ENCODE measurements at places on chromosomes 7 and 10. TPM values are rescaled to one million over a fixed set of nuclear protein-coding genes. Genes with fewer than 3 reads are reported as not detected.

DNA sequence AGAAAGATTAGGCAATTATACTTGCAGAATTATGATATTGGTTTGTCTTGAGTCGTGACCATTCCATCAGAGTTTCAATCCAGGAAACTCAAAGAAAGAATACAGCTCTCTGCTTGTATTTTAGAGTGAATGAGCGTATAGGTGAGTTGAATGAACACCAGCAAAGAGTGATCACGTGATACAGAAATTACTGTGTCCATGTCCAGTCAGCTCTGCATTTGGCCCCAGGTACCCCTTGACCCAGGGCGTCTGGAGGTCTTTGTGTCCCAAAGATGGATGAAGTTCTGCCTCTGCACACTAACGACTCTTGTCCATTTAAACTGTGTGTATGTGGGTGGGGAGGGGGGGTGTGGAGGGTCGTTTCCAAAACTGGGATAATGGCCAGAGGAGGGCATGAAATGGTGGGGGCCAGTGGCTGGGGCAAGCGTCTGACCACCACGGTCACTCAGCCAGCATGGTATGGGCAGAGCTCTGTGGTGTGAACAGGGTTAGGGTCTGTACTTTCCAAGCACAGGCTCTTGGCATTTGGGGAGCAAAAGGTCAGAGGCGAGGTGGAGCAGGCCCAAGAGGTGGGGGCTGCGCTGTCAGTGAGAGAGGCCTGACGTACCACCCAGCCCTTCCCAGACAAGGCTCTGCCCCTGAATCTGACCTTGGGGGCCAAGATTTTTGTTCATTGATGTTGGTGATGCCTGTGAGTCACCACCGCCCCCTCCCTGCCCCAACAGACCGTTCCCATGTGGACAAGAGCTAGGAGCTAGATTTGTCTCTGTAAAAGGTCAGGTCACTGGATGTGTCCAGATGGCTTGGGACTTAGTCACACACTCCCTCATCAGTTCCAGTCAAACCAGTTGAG, 1.4 kb downstream of the PTPRE start:
- H3K27me3 ChIP-seq, result peaks cover 4% of the 10 kb centered on the region
- peaks cover 6% of the 10 kb centered on the region for H3K4me1 ChIP-seq
- H3K4me3 ChIP-seq, result peak overlapping the region; percentile 56

Gene CREB3L2
- total RNA-seq, result 2.8 TPM

Gene HABP2
- total RNA-seq, result not detected

Gene DOCK1
- total RNA-seq, result 5.0 TPM

Gene CLCN1
- total RNA-seq, result 1.9 TPM

GRCh38 chr10:77036993-77037734, 600.4 kb downstream of the KCNMA1 start:
- H3K36me3 ChIP-seq, result no peaks in the 10 kb centered on the region
- no peak overlapping the region for H3K4me3 ChIP-seq
- no peaks in the 10 kb centered on the region for H3K27me3 ChIP-seq
- no peak overlapping the region for H3K27ac ChIP-seq
- no peak for DNase-seq
- H3K4me1 ChIP-seq, result no peaks in the 10 kb centered on the region

DNA sequence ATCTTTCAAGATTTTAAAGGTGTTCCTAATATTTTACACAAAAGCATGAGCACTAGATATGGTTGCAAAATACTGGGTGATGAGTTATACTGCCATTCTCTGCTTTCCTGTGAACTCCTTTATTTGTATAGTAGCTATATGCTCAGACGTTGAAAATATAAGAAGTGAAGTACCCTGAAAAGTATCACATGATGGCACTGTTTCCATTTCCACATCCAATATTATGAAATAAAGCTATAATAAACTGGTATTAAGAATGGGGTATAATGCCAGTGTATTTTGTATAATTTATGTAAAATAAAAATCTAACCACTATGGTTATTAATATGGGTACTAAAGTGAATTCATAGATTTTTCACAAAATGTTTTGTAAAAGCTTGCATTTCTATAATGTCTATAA, 79.6 kb upstream of the FOXP2 start:
- no peak for DNase-seq
- H3K4me3 ChIP-seq, result no peak overlapping the region
- H3K27ac ChIP-seq, result no peak overlapping the region
- H3K27me3 ChIP-seq, result no peaks in the 10 kb centered on the region
- H3K4me1 ChIP-seq, result no peaks in the 10 kb centered on the region
- H3K36me3 ChIP-seq, result no peaks in the 10 kb centered on the region

GRCh38 chr10:32744321-32744720, 213.7 kb downstream of the ITGB1 start:
- DNase-seq, result no peak
- no peak overlapping the region for H3K27ac ChIP-seq
- H3K4me3 ChIP-seq, result no peak overlapping the region

Gene CYP2C18
- not detected for total RNA-seq

DNA sequence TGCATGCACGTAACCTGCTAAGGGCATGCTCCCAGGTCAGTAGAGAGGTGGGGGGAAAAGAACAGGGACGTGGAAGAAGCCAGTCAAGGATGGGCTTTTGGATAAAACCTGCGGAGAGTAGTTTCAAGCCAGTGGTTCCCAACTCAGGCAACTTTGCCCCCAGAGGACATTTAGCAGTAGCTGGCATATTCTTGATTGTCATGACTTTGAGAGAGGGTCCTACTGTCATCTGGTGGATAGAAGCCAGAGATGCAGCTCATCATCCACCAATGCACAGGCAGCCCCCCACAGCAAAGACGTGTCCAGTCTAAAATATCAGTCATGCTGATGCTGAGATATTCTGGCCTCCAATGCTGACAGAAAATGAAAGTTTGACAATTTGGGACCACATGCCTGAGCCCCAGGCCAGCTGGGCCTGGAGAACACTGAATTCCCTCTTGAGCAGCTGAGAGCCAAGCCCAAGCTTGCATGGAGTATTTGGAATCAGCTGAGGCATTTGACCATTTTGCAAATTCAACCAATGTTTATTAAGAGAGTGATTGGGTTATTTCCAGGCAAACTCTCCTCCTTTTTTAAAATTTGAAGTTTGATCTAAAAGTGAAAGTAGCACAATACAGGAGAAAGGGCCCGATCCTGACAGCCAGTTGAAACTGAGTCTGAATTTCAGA, 110.0 kb upstream of the C7orf33 start:
- no peak overlapping the region for H3K4me3 ChIP-seq
- no peak overlapping the region for H3K27ac ChIP-seq
- peaks cover 5% of the 10 kb centered on the region for H3K27me3 ChIP-seq

Gene AS3MT
- 4.7 TPM for total RNA-seq

- peaks cover 17% of the 10 kb centered on the region for H3K4me1 ChIP-seq
- no peaks in the 10 kb centered on the region for H3K36me3 ChIP-seq
- H3K27me3 ChIP-seq, result no peaks in the 10 kb centered on the region
- no peak for DNase-seq
- no peak overlapping the region for H3K4me3 ChIP-seq
These were observed 4.7 kb downstream of the POT1 start for GRCh38 chr7:124924906-124925305.

- no peaks in the 10 kb centered on the region for H3K36me3 ChIP-seq
- peaks cover 12% of the 10 kb centered on the region for H3K27me3 ChIP-seq
- no peak overlapping the region for H3K27ac ChIP-seq
- DNase-seq, result no peak
- H3K4me3 ChIP-seq, result no peak overlapping the region
These were observed 7.9 kb upstream of the RALA start for GRCh38 chr7:39615350-39615975.

- H3K4me1 ChIP-seq, result no peaks in the 10 kb centered on the region
- no peaks in the 10 kb centered on the region for H3K36me3 ChIP-seq
- H3K4me3 ChIP-seq, result no peak overlapping the region
- H3K27me3 ChIP-seq, result no peaks in the 10 kb centered on the region
- DNase-seq, result no peak
These were observed 302.5 kb downstream of the ACTR3B start for GRCh38 chr7:153061910-153062528.

- no peaks in the 10 kb centered on the region for H3K4me1 ChIP-seq
- DNase-seq, result no peak
- H3K27ac ChIP-seq, result peak overlapping the region; percentile 48
- no peak overlapping the region for H3K4me3 ChIP-seq
- no peaks in the 10 kb centered on the region for H3K27me3 ChIP-seq
- no peaks in the 10 kb centered on the region for H3K36me3 ChIP-seq
These were observed 142.4 kb downstream of the CUBN start for GRCh38 chr10:16987206-16987621.

- H3K27ac ChIP-seq, result no peak overlapping the region
- DNase-seq, result no peak
- no peaks in the 10 kb centered on the region for H3K4me1 ChIP-seq
These were observed 6.5 kb downstream of the SNX8 start for GRCh38 chr7:2307690-2308107.

Gene MAP3K8
- 3.3 TPM for total RNA-seq

- H3K4me3 ChIP-seq, result no peak overlapping the region
- no peaks in the 10 kb centered on the region for H3K4me1 ChIP-seq
- no peak overlapping the region for H3K27ac ChIP-seq
- H3K36me3 ChIP-seq, result no peaks in the 10 kb centered on the region
- no peaks in the 10 kb centered on the region for H3K27me3 ChIP-seq
These were observed 240.4 kb downstream of the ABCA13 start for GRCh38 chr7:48411619-48412018.

DNA sequence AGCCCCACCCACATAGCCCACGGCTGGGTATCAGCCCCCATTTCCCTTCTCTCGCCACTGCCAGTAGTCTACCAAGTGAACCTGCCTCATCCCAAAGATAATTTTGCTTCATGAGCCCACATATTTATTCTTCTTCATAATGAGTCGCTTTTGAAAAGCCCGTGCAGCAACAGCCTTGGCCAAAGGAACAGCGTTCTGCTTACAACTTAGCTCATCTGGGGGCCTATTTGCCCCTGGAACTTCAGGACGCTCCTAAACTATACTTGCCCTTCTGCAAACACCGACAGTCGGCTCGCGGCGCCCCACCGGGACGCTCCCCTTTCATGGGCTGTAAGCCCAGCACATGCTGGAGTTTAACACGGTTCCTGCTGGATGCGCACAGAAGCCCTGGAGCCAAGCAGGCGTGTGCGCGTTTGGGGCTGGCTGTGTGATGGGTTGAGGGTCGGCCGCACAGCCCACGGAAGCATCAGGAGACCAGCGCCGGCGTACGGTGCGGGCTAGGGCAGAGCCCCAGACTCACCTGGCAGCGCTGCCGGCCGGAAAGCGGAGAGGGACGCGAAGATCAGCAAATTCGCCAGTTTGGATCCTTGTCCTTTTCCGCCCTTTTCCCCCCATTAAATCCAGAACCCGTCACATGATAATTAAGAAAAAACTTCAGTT, 370 bp downstream of the TMEM60 start:
- H3K27me3 ChIP-seq, result no peaks in the 10 kb centered on the region
- H3K4me3 ChIP-seq, result peak overlapping the region; percentile 93
- DNase-seq, result no peak
- no peaks in the 10 kb centered on the region for H3K36me3 ChIP-seq
- peak overlapping the region; percentile 92 for H3K27ac ChIP-seq
- H3K4me1 ChIP-seq, result peaks cover 39% of the 10 kb centered on the region

Gene FAM25G
- not detected for total RNA-seq

DNA sequence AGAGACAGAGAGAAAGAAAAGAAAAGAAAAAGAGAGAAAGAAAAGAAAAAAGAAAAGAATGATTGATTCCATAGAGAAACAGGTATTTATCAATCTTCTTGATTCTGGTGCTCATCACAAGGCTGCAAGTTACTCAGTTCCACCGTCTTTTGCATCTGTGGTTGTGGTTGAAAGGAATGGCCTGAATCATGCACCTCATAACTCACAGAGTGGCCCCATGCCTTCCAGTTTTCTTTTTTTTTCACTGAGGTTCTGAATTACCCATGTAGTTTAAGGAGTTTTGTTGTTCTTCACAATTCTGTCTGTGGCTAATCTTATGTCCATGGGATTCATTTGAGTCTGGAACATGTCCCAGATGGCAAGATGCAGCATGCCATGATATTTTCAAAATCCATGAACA, 156.0 kb downstream of the ZNF33B start:
- no peak overlapping the region for H3K27ac ChIP-seq
- H3K36me3 ChIP-seq, result no peaks in the 10 kb centered on the region
- H3K27me3 ChIP-seq, result no peaks in the 10 kb centered on the region
- DNase-seq, result no peak
- no peaks in the 10 kb centered on the region for H3K4me1 ChIP-seq

DNA sequence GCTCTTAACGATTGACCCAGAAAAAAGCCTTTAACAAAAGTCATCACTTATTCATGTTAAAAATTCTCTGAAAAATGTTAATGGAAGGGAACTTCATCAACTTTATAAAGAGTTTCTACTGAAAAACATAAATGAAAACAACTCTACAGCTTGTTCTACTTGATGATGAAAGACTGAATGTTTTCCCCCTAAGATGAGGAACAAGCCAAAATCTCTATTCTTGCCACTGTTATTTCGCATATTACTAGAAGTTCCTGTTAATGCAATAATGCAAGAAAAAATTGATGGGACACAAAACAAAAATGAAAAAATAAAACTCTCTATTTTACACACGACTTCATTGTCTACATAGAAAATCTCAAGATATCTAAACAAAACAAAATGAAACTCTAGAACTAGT, 249.8 kb upstream of the AKR1E2 start:
- H3K36me3 ChIP-seq, result no peaks in the 10 kb centered on the region
- no peak for DNase-seq
- H3K27ac ChIP-seq, result no peak overlapping the region
- no peak overlapping the region for H3K4me3 ChIP-seq

Gene TDRD1
- total RNA-seq, result 0.10 TPM

Gene MLXIPL
- total RNA-seq, result 49.7 TPM

GRCh38 chr10:122122493-122122892, 133.5 kb downstream of the TACC2 start:
- H3K4me1 ChIP-seq, result peaks cover 40% of the 10 kb centered on the region
- peak overlapping the region; percentile 58 for H3K27ac ChIP-seq
- H3K36me3 ChIP-seq, result no peaks in the 10 kb centered on the region
- no peak for DNase-seq
- H3K27me3 ChIP-seq, result no peaks in the 10 kb centered on the region

GRCh38 chr10:72886621-72887020, 6.9 kb upstream of the OIT3 start:
- H3K27me3 ChIP-seq, result no peaks in the 10 kb centered on the region
- no peaks in the 10 kb centered on the region for H3K36me3 ChIP-seq
- H3K27ac ChIP-seq, result no peak overlapping the region
- H3K4me3 ChIP-seq, result no peak overlapping the region
- no peaks in the 10 kb centered on the region for H3K4me1 ChIP-seq

Gene WIPF3
- 6.9 TPM for total RNA-seq

GRCh38 chr7:123995617-123996326, 37.1 kb downstream of the TMEM229A start:
- no peak for DNase-seq
- no peak overlapping the region for H3K27ac ChIP-seq
- peaks cover 5% of the 10 kb centered on the region for H3K4me1 ChIP-seq

- no peaks in the 10 kb centered on the region for H3K36me3 ChIP-seq
- no peak overlapping the region for H3K27ac ChIP-seq
- H3K4me1 ChIP-seq, result peaks cover 4% of the 10 kb centered on the region
- H3K27me3 ChIP-seq, result no peaks in the 10 kb centered on the region
- DNase-seq, result no peak
These were observed 13.3 kb upstream of the CPXM2 start for GRCh38 chr10:123904834-123905409.

- no peak overlapping the region for H3K27ac ChIP-seq
- no peak overlapping the region for H3K4me3 ChIP-seq
- H3K27me3 ChIP-seq, result no peaks in the 10 kb centered on the region
These were observed 20.7 kb downstream of the TOMM7 start for GRCh38 chr7:22801912-22802311.
